ENCODE measurements at places on chromosomes 6 and 20. TPM values are rescaled to one million over a fixed set of nuclear protein-coding genes. Genes with fewer than 3 reads are reported as not detected.

IL17F gene
- not detected for polyA plus RNA-seq

BPIFB1 gene
- not detected for polyA plus RNA-seq

VWA7 gene
- polyA plus RNA-seq, result 0.25 TPM

CCM2L gene
- polyA plus RNA-seq, result not detected

TINAG gene
- polyA plus RNA-seq, result not detected

AHI1 gene
- polyA plus RNA-seq, result 2.5 TPM

JAG1 gene
- 29.9 TPM for polyA plus RNA-seq

MAP1LC3A gene
- polyA plus RNA-seq, result 6.2 TPM

RRAGD gene
- 0.04 TPM for polyA plus RNA-seq

GSTA1 gene
- polyA plus RNA-seq, result not detected

MAFB gene
- 0.12 TPM for polyA plus RNA-seq

ADGRF5 gene
- not detected for polyA plus RNA-seq

RALGAPB gene
- 5.5 TPM for polyA plus RNA-seq

NMBR gene
- polyA plus RNA-seq, result not detected

CHRNA4 gene
- polyA plus RNA-seq, result not detected

PRICKLE4 gene
- polyA plus RNA-seq, result 0.55 TPM

LRRC1 gene
- polyA plus RNA-seq, result 9.2 TPM

SYNGAP1 gene
- polyA plus RNA-seq, result 2.0 TPM

MAS1 gene
- not detected for polyA plus RNA-seq

TFAP2D gene
- not detected for polyA plus RNA-seq

CRISP3 gene
- polyA plus RNA-seq, result not detected

PRRC2A gene
- 143 TPM for polyA plus RNA-seq

BPI gene
- polyA plus RNA-seq, result not detected

ISM1 gene
- polyA plus RNA-seq, result 0.68 TPM

FNDC11 gene
- 0.67 TPM for polyA plus RNA-seq

CBLN4 gene
- not detected for polyA plus RNA-seq

LGSN gene
- not detected for polyA plus RNA-seq

Measured in foreskin keratinocyte (primary cell).